ENCODE measurements at places on chromosomes 16 and 17.
A peak's percentile ranks its signal among the peaks of the same experiment; 100 is the strongest.

DNA sequence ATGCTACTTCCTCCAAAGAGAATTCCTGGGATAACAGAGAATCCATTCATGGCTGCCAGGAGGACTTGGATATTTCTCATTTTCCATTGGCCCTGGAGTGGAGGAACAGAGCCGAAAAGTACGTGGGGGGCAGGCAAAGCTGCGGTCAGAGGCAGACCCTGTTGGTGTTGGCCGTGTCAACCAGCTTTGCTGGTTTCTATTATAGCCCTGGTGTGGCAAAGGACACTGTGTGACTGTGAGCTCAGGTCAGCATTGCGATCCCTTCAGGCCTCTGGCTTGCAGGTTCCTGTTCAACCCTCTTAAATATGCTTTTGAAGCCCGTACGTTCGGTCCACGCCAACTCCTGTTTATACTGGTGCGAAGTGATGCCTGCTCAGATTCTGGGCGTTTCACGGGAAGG lies 596.2 kb downstream of the MAF start:
- DNase-seq, result no peak

DNA sequence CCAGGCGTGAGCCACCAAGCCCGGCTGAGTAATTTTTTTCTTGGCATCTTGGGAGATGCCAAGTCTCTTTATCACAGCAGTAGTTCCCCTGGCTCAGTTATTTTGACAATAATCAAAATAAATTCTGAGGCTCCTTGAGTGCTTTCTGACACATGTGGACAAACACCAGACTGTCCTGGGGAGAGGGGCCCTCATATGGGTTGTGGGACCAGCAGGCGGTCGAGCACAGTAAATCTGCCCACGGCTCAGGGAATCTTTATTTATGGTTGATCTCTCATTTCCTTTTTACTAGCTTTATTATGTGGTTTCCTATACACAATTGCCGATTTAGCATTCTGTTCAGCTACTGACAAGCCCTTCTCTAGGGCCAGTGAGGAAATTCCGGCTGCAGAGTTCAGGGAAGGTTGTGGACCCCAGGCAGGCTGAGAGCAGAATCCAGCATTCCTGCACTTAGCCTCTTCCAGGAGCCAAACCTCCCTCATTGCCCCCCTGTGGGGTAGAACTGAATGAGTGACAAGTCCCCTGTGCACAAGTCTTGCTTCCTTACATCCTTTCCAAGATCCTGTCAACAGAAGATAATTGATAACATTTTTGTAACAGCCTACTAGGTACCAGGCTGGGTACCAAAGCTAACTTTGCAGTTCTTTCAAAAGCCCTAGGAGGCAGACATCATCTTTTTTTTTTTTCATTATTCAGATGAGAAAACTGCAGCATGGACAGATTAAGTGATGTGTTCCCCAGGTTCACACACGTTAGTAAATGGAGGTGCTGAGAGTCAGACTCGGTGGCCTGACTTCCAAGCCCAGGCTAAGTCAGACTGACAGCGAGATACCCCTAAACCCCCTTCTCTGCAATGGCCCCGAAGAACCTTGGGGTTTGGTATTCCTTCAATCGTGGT lies 40.2 kb downstream of the HS3ST3B1 start:
- no peak for DNase-seq

- DNase-seq, result no peak
Observed at GRCh38 chr17:80803451-80804428, 187.9 kb upstream of the CHMP6 start.

DNA sequence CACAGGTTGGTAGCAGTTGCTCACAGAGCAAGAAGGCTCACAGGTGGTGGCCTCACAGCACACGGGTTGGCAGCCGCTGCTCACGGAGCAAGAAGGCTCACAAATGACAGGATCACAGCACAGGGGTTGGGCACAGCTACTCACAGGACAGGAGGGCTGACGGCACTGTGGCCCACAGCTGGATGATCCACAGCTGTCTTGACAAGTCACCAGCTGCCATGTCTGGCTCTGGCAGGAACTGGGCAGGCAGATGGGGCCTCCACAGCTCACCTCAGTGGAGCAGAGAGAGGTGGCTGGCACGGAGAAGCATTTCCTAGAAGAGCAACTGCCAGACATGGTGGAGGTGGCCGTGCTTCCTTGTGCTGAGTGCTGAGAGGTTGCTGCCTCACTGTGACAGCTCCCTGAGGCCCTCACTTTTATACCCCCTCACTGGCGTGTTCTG lies at the start of gene KRTAP16-1:
KRTAP16-1 (minus strand) TSS at position 392 of the 442 bp plus-strand sequence; CDS start at position 336, 56 bp downstream.
- DNase-seq, result no peak

DNA sequence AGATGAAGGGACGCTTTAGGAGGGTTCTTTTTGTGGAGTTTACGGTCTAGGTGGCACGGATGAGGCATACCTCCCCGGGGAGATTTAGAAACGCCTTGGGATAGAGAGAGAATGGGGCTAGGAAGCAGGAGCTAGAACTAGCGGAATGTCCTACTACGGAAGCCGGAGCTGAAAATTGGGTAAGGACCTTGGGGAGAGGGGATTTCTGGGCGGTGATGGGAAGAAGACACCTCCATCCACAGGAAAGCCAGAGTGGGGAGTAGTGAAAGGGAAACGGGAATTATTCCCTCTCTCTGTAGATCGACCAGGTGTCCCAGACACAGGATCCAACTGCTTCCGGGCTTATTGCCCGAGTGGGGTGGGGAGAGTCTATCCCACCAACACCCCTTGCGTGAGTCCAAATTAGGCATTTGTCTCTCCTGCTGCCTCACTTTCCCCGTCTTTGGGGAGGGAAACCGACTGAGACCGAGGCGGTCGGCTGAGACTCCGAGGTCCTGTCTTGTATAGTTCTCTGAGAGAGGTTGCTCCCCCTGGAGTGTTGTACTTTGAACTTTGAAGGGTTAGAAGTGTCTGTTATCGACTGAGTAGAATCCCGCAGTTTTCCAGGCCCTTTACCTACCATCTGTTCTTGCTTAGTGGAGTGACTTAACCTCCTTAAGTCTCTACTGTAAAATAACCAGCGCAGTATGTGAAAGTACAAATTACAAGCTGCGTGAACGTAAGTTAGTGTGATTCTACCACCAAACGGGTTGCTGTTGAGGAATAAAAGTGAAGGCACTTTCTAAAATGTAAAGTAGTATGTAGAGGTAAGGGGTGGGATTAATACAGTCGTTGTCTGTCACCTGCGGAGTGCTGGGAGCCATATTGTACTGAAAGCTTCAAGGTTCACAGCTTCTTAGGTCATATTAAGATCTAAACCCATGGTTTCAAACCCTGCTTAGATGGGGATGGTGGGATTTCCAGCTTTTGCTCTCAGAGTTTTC lies 1.0 kb downstream of the RSPRY1 start:
- DNase-seq, result peak; percentile 45

DNA sequence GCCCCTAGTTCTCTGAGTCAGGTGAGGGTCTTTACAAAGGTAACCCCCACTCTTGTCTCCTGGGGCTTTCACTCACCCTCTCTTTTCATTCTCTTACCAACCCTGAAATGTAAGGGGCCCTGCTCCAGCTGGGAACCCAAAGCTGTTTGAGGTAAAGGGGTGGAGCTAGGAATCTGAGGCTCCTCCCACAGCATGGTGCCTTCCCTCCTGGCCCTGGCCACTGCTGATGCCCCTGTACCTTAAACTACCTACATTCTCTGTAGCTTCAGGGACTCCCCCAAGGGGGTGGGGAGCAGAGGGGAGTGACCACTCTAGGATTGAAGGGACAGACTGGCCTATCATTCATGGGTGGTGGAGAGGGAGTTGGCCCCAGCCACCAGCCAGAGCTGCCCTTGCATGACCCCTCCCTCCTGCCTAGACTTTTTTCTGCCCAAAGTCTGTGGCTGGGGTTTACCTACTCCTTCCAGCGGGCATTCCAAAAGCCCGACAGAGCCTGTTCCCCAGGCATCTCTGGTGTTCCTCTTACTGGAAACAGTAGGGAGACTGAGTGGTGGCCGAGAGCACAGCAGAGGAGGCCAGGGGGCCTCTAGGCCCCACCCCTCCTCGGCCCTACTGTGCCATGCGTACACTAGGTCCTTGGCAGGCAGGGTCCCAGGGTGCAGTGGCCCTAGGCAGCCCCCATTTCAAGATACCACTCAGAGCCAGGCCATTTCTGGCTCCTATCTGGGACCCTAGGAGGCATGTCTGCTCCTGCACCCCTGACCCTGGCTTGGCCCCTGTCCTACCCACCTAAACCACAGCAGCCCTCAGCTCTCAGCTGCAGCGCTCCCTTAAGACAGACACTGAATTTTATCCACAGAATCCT lies 9.5 kb downstream of the DOK4 start:
- peak; percentile 29 for DNase-seq

- DNase-seq, result peak; percentile 63
Observed at GRCh38 chr17:44926821-44927525, 11.7 kb upstream of the GFAP start.

DNA sequence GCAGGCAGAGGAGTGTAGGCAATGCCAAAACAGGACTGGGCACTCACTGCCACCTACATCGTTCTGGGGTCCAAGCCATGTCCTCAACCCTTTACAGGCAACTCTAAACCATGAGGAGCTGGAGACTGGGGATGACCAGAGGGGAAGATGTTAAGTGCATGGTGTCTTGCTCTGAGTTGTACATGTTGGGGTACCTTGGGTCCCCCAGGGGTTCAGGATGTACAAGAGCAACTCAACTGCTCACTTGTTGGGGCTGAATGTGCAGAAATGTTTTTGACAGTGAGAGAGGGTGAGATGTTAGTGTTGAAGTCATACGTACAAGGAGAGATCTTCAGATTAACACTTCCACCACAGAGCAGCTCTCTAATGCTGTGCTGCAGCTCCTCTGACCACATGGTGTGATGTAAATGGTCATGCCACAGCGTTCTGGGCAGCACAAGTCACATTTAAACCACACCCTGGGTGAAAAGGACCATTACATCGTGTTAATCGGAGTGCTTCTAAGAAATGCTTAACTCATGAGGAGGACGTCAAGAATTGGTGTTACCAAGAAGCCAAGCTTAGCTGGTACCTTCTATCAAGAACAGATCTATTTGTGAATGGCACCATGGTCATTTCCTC lies 2.4 kb downstream of the CCL18 start:
- DNase-seq, result no peak

DNA sequence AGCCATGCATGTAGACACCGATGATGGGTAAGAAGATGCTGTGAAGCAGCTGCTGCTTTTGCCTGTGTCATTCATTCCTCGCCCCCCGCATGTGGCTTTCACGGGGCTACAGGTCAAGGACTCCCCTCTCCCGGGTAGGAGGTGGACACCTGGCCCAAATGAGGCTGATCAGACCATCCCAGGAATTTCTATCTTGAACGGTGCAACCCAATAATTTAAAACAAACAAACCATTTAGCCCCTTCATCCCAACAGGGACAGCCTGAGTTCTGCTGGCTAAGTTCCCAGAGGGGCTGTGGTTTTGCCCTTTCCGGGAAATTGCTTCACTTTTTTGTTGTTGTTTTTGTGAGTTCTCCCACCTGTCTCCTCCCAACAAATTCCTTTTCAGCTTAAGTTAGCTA lies 137.7 kb upstream of the CDH5 start:
- peak; percentile 49 for DNase-seq

- no peak for DNase-seq
Observed at GRCh38 chr16:70635336-70636016, 10.9 kb upstream of the IL34 start.

- DNase-seq, result no peak
Observed at GRCh38 chr17:68511254-68511670, 968 bp upstream of the PRKAR1A start.

DNA sequence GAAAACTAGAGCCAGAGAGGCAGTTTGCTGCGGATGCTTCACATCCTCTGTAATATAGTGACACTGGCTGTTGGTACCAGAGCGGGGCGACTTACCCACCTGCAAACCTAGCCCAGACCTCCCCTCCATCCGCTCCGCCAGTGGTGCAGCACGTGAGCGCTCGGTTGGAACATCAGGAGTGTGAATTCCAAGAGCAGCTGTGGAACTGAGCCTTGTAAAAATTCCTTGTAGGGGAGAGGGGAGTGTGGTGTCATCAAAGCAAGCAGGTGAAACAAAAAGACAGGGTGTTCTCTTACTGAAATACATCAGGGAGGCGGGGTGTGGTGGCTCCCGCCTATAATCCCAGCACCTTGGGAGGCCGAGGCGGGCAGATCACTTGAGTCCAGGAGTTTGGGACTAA lies 51.3 kb downstream of the CCDC42 start:
- DNase-seq, result no peak

- peak; percentile 78 for DNase-seq
Observed at GRCh38 chr16:50368410-50369132, at the start of gene BRD7. TSS of gene BRD7 (minus strand) at chr16:50368988. CDS start at chr16:50368774, 214 bp downstream.

DNA sequence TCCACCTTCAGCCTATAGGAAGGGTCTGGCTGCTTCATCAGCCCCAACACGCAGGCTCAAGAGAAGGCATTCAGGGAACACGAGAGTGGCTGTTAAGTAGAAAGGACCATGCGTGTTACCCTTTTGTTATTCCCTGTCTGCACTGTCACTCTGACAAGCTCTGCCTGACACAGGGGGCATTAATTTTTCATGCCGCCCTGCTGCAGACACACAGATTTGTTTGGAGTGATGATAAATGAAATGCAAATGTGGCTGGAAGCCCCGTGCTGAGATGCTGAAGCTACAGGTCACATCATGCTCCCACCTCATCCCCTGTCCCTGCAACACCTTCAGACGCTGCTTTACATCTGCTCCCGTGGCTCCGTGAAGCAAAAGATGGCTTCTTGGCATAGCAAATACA lies 97.7 kb downstream of the USP31 start:
- DNase-seq, result no peak

DNA sequence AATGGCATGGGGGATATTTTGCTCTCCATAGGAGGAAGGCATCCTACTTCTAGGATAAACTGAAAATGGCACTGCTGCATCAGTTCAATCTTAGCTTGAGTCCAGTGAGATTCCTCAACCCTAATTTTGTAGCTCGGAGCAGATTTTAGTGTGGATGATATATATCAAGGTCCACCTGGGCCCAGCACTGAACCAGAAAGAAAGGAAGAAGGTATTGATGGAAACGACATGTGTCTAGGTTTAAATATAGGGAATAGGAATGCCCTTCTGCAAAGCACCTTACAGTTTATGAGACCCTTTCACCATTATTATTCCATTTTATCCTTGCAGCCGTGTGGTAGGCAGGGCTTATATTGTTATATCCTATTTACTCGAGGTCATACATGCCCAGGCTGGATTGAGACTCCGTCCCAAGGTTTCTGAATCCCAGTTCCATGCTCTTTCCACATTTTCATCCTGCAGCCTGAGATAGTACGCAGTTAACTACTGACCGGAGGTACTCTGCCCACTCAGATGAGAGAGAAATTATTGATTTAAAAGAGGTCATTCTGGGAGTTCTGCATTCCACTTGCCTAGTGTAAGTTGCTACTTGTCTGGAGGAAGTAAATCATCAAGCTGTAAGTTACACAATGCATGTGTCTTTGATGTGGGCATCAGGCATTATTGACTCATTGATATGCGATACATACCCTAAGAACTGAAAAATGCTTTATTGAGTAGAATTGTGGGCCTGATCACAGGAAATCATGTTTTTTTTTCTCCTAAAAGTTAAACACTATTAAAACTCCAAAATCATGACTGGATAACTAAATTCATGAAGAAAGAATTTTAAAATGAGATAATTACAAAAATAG lies 10.1 kb downstream of the KRT39 start:
- no peak for DNase-seq

DNA sequence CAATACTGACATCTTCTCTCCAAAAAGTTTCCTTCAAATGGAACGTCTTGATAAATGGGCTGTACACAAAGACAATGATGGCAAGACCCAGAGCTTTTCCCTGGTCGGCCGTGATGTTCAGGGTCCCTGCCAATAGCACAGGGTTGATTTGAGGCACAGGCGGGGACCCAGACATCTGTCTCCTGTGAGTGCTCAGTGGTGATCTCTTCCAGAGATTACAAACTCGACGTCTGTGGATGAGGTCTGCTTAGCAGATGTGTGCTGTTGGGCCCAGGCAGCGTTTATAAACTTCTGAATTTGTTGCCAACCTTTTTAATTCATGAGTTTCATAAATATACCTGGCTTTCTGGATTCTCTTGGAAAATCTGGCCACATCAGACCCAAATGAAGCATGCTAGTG lies 14.9 kb downstream of the CPPED1 start:
- DNase-seq, result no peak
